ENCODE measurements at places on chromosomes 12 and 14. TPM values are rescaled to one million over a fixed set of nuclear protein-coding genes. Genes with fewer than 3 reads are reported as not detected.

DNA sequence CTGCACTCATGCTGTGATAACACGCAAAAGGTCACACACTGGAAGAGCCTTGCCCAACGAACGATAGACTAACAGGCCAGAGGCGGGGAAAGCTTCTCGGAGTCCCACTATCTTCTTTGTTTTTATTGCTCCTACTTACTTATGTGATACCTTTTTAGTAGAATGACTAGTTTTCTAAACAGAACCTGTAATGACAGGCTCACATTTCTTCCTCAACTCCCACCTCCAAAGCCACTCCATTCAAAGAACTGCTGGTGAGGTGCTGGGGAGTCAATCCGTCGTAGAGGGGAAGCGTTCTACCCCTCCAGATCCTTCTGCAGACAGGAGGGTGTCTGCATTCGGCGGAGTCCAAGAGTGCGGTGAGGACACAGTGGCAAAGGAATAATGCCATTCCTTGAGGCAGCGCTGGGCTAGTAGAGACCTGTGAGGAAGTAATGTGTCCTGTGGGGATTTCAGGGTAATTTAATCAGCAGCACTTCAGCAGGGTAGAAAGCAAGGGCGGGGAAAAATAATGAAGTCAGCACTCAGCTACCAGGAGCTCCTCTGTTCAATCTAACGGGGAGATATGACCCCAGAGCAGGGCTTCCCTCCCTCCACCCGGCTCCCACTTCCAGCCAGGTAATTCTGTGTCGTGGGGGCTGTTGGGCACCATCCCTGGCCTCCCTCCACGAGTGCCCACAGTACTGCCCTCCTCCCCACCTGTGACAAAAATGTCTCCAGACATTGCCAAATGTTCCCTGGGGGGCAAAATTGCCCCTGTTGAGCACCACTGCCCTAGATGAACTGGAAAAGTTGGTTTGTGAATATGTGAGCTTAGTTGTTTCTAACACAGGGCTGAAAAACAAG, 25.2 kb downstream of the SPRING1 start:
- DNase-seq = no peak

- DNase-seq = no peak
Observed at GRCh38 chr14:92884410-92884809, 38.5 kb upstream of the CHGA start.

The PLBD2 gene
- 8.9 TPM for total RNA-seq

The RAD51B gene
- 9.8 TPM for total RNA-seq

DNA sequence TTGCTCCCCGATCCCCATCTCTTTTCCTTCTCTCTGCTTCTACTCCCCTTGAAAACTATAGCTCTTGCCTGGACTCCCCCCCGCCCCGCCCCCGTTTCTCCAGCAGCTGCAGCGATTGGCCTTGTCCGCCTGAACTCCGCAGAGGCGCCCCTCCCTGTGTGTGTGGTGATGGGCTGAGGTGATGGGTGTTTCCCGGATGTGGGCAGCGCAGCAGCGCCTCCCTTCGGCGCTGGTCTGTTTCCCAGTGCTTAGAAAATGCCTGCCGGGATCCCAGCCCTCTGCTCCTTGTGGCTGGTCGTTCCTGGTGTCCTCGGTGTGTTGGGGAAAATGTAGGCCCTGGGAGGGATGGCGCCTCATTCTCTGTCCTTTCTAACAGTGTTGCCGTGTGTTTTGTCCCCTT, 43.3 kb downstream of the GALNT8 start:
- DNase-seq = no peak

- DNase-seq = no peak
Observed at GRCh38 chr14:77520555-77520954, 21.9 kb upstream of the ISM2 start.

The PWP1 gene
- total RNA-seq = 78.1 TPM

GRCh38 chr12:80580254-80580653, 127.2 kb upstream of the MYF6 start:
- no peak for DNase-seq

The RPL10L gene
- total RNA-seq = not detected

The FAIM2 gene
- 22.3 TPM for total RNA-seq

DNA sequence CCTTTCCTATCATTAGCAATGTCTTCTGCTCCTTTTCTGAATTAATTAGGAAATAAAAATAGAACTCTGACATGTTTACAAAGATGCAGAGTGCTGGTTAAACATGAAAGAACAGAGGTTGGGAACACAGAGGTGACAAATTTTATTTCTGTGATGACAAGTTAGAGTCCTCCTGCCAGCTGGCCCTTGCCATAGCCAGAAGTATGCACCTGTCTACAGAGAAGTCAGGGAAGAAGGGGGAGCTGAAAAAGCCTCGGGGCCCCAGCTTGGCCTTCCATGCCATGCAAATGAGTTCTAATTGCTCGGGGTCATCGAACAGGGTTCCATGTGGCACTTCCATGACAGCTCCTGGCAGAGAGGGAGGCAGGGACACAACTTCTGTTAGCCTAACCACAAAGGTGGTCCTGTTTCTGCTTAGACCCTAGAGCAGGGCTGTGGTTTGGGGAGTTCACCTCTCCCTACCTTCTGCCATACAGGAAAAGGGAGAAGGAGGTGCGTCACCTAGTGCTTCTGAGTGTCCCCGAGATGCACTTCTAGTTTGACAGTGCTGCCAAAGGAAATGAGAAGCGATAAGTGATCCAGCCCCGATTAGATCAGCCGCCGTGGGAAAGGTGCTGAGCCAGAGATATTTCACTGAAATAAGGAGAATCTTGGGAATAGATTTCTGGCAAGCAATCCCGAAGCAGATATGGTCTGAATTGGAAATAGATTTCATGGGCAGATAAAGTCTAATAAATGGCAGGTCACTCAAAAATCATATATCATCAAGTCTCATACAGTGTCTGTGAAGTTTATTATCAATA, 155.8 kb upstream of the FOXN3 start:
- no peak for DNase-seq

The KRT71 gene
- not detected for total RNA-seq

The HSPA2 gene
- total RNA-seq = 7.6 TPM

DNA sequence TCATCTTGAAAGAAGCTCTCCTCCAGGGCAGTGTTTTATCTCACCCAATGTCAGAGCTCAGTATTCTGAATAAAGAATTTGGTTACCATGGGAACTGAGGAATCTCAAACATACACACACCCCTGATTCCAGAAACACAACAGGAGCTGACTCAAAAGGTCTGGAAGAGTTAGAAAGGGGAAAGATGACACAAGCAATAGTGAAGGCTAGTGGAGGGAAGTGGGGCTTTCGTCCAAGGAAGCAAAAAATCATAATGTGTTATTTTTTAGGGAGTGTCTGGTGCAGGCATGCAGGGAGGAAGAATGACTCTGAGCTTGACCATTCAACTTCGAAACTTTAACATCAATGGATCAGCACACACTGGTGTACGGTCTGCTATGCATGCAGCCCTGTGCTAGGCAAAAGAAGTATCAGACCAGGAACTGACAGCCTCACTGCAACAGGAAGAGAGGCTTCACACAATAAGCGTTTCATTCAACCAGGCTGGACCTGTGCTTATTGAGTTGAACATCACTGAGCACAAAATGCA, 20.3 kb downstream of the HEBP1 start:
- no peak for DNase-seq

GRCh38 chr12:87925021-87925420, 104.2 kb downstream of the C12orf50 start:
- DNase-seq = no peak

DNA sequence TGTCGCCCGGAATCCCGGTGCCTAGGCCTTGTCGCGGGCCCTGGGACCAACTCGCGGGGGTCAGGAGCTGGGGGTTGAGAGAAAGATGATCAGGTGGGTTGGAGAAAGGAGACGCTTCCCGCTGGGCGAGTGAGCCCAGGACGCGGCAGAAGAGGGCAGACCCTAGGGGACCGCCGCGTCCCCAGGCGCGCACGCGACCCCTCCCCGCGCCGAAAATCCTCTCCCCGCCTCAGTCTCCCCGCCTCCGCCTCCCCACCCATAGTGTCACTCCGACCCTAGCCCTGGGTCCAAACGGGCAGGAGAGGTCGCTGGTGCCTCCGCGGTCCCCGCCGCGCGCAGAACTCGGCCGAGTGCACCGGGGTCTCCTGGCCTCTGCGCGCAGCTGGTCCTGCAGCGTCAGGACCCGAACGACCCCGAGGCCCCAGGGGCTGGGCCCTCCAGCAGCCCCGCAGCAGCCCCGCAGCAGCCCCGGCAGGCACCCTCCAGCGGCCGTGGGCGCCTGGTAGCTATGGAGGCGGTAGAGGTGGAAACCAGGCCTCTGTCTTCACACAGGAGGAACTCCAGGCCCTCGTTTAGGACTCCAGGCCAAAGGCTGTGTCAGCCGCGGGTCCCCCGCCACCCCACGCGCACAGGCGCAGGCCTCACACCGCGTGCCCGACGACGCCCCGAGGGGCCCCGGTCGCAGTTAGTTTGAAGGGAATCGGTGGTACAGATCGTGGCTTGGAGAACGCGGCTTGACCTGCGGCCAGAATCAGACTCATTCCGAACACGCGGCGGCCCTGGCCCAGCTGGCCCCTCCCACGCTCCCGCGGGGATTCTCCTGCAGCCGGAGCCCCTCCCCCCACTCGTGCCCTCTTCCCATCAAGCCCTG, 60.1 kb upstream of the EIF5 start:
- DNase-seq = no peak

The KRT75 gene
- total RNA-seq = not detected

GRCh38 chr12:113232089-113232839, 11.0 kb downstream of the TPCN1 start:
- DNase-seq = no peak

GRCh38 chr14:92586963-92587699, 73.5 kb downstream of the RIN3 start:
- DNase-seq = no peak

The P2RX2 gene
- not detected for total RNA-seq

DNA sequence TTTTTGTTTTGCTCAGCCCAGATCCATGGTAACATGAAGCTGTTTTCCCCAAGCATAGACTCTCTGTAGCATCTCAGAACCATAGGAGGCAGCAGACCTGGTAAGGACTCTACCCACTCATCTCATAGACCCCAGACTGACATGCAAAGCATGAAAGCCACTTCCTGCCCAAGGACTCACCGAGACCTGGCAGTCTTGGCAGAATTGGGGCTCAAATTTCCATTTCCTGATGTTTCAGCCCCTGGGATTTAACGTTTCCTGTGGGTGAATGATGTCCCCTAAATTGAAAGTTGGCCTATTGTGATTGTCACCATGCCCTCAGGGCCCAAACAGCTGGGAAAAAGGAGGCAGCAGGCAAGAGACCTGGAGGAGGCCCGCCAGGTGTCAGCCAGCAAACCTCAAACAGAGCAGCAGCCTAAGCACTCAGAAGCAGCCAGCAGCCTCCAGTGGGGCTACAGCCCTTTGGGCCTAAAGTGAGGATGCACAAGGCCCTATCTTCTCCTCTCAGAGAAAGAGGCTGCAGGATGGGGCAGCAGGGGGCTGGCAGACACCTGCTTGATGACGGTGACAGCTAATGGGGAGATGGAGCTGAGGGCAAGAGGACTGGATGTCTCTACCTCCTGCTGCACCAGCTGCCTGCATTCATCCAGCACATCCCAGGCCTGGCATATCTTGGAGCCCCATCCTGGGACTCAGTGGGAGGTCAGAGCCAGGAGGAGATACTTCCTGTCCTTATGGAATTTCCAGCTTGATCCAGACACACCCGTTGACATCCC, 8.5 kb downstream of the KRT85 start:
- no peak for DNase-seq

The RAD51AP1 gene
- total RNA-seq = 5.5 TPM

The TAS2R42 gene
- not detected for total RNA-seq

GRCh38 chr14:72863216-72864006, 30.5 kb downstream of the DPF3 start:
- DNase-seq = no peak

The CPM gene
- 1.7 TPM for total RNA-seq

The GRIP1 gene
- 104 TPM for total RNA-seq

The JPH4 gene
- 28.9 TPM for total RNA-seq

The OR6C2 gene
- total RNA-seq = not detected

DNA sequence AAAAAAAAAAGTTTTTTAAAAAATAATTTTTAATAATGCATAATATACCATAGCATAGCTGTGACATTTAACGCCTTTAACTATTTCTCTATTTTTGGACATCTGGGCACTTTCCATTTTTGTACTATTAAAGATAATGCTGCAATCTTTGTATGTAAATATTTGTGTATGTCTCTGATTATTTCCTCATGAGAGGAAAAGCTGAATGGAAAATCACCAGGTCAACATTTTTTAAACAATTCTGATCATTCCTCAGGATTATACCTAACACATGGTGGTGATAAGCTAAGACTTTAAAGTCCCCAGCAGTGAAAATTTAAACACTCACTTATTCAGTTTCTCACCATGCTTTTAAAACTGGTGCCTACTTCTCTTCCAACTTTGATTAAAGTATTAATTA, 31.3 kb upstream of the NR1H4 start:
- DNase-seq = no peak

The FAM222A gene
- total RNA-seq = 2.5 TPM

The HOTAIR gene
- not detected for total RNA-seq

The AJUBA gene
- total RNA-seq = 8.1 TPM

- no peak for DNase-seq
Observed at GRCh38 chr12:105443802-105444652, 113.5 kb downstream of the C12orf75 start.

DNA sequence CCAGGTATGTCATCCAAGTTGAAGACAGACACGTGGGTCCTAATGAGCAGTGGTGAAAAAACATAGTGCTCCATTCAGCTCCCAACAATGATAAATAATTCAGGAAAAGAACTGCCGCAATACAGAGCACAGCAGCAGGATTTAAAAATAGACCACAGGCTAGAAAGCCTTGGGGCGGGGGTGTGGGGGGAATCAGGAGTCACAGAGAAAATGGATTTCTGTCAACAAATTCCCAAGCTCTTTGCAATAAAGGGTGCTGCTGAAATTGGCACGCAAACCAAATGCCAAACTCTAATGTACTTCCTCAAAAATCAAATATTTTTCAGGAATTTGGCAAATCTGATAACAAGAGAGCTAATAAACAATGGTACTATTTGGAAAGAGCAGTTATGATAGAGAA, 58.6 kb downstream of the R3HDM2 start:
- DNase-seq = no peak

DNA sequence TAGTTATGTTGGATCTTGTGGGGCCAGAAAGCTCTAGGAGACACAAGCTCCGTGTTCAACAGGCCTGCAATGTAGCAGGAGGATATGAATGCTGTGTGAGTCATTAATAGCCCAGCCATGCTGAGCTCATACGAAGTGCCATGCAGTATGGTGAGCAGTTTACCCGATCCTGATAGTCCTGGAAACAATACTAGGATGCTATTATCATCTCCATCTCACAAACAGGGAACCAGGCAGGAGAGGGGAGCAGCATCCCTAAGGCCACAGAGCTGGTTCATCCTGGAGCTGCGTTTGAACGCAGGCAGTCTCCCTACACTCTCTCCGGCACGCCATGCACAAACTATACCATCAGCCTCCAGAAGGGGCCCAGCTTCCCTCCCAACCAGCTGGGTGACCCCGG, 20.5 kb downstream of the TTC7B start:
- DNase-seq = no peak

The LRRIQ1 gene
- total RNA-seq = 7.0 TPM
